ENCODE measurements at places on chromosomes 7 and 10.

DNA sequence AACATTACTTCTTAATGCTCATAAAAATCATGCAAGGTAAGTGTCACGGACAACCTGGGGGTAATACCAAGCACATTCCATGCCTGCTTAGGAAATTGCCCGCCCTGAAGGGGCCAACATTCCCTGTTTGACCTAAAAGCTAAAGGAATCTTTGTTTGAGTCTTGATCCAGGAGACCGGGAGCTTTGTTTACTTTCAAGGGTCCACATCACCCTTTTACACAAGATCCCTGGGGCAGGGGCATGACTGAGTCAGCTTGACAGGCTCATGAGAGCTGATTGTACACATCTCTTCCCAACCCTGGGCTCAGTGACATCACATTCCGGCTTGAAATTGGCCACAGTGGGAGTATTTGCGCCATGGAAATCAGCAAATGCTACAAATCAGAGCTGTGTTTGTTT is 248.1 kb upstream of the HABP2 start:
- DNase-seq: no peak

- DNase-seq: no peak
These were observed 6.4 kb upstream of the TNRC18 start for GRCh38 chr7:5429857-5430611.

- DNase-seq: no peak
These were observed 254.4 kb upstream of the KLF14 start for GRCh38 chr7:130988443-130988842.

- DNase-seq: no peak
These were observed 20.2 kb downstream of the CALN1 start for GRCh38 chr7:72391821-72392377.

DNA sequence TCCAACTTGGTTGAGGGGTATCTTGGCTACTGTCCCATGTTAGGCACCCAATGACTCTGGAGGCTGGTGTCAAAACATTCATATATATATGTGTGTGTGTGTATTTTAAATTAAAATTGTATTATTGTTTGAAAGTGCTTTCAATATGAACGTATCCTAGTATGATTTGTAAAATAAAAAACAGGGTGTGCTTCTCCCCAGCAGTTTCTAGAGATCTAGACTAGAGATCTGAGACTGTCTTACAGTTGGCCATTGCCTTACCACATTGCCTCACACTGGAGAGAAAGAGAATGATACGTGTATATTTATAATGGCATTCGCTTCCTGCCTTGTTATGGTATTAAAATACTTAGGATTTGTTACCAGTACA is 1.2 kb downstream of the BAG3 start:
- no peak for DNase-seq

DNA sequence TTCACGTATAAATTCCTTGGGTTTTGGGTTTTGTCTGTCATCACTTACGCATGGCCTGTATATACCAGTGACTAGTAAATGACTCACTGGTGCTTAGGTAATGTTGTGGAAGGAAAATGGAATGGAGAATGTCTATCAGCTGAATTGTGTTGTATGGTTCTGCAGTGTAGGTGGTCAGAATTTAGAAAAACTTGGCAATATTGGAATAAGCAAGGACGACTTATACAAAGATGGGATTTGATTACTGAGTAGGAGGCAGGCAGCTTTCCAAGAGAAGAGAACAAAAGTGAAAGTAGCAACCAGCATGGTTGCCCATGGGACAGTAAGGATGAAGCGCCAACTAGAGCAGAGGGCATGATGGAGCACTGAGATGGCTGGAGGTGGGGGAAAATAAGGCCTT is 168.6 kb upstream of the CSTF2T start:
- no peak for DNase-seq

GRCh38 chr7:134692344-134692705 is 45.7 kb downstream of the BPGM start:
- no peak for DNase-seq

DNA sequence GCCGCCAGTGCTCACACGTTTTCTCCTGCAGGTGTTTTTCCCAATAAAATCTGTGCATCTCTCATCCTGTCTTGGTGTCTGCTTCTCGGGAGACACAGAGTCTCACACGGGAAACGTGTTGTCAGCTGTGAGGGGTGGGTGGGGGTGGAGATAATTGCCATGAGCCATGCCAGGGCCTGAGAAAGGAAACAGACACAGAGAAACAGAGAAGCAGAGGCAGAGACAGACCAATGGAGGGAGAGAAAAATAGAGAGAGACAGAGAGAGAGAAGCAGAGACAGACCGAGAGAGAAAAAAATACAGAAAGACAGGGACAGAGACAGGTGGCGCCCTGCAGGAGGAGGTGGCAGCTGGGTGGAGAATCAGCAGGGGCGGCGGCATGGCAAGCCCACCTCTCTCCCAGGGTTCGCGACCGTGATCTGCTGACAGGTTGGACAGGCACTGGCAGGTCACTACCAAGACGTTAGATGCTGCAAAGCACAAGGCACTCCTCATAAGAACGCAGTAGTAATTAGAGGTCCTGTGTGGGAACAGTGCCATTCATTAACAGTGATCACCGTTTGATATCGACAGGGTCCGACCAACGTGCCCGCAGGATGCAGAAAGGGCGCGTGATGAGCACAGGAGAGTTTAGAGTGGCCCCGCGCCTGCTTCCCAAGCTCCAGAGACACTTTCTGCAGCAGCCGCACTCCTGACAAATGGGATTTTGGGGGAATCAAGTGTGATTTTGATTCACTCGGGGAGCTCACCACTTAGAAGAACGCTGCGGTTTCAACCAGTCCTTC is 70.5 kb upstream of the INSIG1 start:
- DNase-seq: no peak

DNA sequence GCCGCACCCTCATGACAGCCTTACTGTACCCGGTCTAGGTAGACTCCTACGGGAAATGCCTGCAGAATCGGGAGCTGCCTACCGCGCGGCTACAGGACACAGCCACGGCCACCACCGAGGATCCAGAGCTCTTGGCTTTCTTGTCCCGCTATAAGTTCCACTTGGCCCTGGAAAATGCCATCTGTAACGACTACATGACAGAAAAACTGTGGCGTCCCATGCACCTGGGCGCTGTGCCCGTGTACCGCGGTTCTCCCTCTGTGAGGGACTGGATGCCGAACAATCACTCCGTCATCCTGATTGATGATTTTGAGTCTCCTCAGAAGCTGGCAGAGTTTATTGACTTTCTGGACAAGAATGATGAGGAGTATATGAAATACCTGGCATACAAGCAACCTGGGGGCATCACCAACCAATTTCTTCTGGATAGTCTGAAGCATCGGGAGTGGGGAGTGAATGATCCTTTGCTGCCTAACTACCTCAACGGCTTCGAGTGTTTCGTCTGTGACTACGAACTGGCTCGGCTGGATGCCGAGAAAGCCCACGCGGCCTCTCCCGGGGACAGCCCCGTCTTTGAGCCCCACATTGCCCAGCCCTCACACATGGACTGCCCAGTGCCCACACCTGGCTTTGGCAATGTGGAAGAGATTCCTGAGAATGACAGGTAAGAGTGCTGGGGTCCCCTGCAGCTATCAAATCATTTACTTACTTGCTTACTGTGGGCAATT is 8.5 kb upstream of the CHCHD1 start:
- DNase-seq: peak; percentile 25

DNA sequence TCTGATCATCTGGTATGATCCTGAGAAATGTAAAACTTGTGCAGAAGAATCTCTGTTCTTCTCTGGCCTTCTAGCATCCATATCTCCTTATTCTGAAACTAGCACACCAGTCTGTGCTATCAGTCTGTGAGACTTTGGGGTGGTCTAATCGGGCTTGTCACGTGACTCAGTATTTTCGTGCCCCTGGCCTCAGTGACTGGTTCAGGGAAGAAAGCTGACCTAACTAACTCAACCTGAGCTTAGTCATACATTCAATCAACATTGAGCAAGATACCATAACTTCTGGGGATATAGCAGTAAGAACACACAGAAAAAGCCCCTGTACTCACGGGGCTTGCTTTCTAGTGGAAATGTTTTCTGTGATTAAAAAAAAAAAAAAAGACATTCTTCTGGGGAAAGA is 109.3 kb downstream of the DKK1 start:
- DNase-seq: no peak

- no peak for DNase-seq
These were observed 4.5 kb upstream of the SEMA3D start for GRCh38 chr7:85191383-85191782.

DNA sequence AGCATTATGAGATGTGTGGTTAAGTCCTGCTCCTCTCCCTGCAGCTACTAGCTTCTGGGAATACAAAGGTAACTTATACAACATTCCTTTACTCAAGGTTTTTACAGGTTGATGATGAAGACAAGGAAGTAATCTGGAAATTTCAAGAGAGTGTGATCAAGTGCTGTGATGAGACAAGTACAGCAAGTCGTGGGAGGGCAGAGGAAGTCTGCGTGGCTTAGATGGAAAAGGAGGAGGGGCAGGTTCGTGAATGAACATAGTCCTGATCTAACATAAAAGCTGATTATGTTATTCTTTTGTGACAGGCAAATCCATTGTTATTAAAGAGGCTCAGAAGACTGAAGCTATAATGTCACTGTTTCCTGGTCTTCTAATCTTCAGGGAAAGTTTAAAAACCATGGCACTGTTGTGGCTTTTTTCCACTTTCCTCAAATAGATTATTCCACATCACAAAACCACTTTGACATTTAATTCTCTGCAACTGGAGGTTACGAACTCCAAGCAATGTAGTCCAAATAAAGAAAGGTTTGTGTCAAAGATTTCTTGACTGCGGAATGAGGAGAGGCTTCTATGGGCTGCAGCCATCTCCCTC is 84.1 kb downstream of the CPXM2 start:
- no peak for DNase-seq

DNA sequence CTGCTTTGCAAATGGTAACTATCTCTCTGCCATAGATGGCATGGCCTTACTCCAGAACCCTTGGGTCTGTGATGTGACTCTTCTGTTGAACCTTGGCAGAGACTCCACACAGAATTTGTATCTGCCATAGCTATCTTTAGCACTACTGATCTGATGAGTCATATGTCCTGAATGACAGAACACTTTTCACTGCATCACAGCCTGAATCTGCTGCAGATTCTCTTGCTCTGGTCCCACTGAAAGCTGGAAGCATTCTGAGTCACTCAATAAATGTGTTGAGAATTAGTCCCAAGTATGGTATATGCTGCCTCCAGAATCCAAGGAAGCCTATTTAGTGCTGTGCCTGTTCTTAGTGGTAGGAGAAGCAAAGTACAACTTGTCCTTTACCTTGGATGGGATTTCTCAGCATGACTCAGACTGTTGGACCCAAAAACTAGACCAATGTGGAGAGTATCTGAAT is 39.5 kb upstream of the ANKRD1 start:
- DNase-seq: no peak

DNA sequence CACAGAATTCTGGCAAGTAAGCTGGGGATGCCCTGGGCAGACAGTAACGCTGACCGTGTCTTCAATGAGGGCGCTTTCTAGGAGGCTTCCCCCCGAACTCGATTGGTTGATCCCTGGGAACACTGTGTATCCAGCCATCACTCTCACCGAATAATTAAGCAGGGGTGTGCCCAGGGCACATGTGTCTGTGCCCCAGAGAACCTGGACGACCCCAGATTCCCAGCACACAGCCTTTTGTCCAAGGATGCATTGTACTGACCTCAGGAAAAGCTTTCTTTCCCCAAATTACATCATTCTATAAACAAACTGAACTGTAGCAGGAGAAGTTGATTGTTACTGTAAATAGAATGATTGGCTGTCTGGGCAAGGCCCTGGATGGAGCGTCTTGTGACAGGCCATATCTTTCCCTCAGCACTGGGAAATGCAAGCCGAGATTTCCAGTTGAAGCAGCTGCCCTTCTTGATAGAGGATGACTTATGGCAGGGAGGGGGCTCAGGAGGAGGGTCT is 6.6 kb upstream of the DEPP1 start:
- DNase-seq: no peak

DNA sequence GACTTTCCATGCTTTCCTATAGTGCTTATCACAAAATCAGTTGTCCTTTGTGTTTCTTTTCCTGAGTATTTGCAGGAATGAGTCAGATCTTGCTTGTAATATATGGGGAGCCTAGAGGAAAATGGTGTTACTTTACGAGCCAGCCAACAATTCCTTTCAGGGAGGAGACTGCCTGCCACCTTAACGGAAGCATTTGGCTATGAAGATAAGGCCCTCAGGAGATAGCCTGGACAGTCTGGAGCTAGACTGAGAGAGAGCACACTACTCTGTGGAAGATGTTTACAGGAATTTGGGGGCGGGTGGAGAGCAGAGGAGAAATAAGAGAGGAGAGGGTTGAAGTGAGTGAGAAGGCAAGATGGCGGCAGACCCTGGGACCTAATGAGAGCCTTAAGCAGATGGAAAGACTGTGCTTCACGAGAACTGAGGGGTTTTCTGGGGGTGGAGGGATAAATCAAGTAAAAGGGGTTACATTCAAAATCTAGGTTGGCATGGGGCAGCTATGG is 126.3 kb downstream of the SNX10 start:
- DNase-seq: no peak

DNA sequence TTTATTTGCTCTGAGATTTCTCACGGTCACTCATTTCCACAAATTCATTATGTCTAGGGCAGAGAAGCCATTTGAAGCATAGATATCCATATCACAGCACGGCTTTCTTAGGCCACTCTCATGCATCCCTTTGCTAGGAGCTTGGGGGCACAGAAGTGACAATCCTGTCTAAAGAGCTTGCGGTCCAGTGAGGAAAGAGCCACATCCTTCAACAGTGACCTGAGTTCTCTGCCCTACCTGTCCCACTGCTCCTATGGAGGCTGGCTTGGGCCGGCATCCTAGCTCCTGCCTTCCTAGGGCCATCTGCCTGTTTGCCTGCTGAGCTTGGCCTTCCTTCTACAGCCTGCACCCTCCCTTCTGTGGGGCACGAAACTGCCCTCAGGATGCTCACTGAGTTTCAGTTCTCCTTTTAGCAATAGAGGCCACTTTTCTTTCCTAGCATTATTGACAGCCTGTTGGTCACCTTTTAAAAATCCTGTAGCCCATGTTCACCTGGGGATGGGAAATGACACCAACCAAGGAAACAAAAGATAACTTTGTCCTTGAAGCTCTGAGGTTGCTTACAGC is 212.1 kb upstream of the GRB10 start:
- DNase-seq: no peak

GRCh38 chr10:62454687-62455397 is 80.7 kb downstream of the ZNF365 start:
- no peak for DNase-seq

Measured in stimulated activated CD4-positive, alpha-beta T cell treated with anti-CD3 and anti-CD28 coated beads, Interleukin-4, amount 100 ng/mL, for 4 hours (primary cell).